ENCODE measurements at places on chromosomes 3 and 15.

DNA sequence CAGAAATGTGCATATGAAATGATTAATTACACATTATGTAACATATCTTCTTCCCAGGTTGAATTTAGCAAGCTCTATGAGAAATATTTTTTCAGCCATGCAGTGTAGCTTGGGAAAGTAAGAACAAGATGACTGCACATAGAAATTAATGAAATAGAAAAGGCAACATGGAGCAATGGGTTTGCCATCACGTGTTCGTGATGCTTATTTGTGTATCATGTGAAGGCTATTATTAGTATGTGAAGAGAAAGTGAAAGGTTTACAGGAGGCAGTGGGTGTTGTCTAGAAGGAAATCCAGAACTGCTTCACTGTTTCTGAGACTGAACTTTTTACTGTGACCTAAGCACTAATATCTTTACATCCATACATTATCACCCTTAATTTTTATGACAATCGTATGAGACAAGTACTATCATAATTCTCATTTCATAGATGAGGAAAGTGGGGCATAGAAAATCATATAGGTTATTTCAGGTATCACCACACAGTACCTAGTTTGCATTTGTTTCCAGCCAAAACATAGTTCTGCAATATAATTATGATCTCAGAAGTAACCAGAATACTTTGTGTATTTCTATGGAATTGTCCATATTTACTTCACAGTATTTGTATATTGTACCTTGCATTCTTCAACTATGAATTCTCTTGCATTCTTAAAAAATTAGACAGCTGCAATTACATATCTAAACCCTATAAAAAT is 14.9 kb downstream of the SERPINI1 start:
- no peak for DNase-seq

- DNase-seq: no peak
Measured at GRCh38 chr3:14771593-14772497, 46.9 kb upstream of the FGD5 start.

GRCh38 chr3:146558781-146559180 is 14.4 kb upstream of the PLSCR1 start:
- no peak for DNase-seq

GRCh38 chr3:105139881-105140560 is 226.7 kb upstream of the ALCAM start:
- DNase-seq: no peak
